ENCODE measurements at places on chromosomes 4 and X.

- no peak for DNase-seq
Measured at GRCh38 chrX:122279746-122280145, 904.3 kb upstream of the GRIA3 start.

DNA sequence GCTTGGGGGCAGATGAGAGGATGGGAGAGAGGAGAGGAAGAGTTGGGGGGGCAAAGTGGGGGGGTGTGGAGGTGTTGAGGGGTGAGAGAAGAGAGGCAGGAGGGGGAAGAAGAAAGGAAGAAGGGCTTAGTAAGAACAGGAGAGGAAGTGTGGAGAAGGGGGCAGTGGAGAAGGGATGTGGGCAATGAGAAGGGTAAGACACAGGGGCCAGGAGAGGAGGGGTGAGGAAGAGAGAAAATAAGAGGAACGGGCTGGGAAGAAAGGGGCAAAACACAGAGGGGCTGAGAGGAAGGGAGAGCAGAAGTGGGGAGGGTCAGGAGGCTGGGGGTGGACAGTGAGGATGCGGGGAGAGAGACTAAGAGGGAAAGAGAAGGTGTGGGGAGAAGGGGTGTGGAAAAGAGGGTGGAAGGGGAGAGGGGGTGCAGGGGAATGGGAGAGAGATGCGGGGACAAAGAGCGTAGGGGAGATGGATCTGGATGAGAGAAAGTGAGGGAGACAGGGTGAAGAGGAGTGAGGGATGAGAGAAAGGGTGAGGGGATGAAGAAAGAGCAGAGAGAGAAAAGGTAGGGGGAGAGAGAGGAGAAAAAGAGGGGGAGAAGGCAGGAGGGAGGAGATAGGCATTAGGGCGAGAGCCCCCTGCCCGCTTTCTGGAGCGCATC lies 12.9 kb downstream of the SH3KBP1 start:
- DNase-seq, result no peak

DNA sequence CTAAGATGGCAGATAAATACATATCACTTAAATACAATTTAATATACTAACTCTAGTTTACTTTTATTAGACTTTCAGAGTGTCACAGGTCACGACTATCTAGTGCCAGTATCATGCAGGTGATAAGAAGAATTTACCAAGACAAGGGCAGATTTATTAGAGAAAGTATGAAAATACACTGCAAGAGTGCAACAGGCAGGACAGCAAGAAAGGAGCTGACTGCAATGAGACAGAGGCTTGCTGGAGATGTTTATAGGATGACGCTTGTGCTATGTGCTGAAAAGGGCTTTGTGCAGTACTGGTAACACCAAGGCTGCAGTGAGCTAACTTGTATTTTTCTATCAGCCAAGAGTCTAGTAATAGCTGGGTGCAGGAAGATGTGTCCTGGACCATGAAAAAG lies 96.7 kb upstream of the QRFPR start:
- DNase-seq, result no peak

DNA sequence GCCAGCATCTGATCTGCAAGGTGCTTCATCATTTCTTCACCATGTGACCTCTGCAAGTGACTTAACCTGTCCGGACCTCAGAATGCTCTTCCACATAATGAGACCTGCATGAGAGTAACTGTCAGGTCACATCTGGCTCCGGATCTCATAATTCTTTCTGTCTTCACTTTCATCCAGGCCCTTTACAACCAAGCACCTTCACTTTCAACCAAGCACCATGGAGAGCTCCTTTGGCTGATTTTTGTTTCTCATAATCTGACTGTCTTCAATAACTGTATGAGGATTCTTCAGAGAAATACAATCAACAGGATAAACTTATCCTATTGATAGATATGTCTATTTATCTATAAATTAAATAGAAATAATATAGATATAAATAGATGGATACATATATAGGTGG lies 148.1 kb downstream of the VCX3A start:
- no peak for DNase-seq

DNA sequence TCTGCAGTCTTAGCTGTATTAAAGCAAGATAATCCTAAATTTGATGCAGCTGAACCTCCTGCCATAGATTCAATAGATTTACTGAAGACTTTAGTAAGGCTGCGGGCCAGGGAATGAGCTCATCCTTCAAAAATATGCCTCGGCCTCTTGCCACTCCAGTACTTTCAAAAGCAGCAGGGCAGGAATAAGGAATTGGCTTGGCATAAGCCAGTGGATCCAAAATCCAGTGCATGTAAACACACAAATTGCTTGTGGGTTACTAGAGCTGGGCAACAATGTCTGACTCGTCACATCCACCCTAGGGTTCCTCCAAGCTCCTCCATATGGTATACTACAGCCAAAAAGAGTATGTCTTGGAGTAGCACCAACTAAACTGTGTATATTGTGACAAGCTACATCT lies 165.0 kb downstream of the AMELX start:
- peak; percentile 81 for DNase-seq

DNA sequence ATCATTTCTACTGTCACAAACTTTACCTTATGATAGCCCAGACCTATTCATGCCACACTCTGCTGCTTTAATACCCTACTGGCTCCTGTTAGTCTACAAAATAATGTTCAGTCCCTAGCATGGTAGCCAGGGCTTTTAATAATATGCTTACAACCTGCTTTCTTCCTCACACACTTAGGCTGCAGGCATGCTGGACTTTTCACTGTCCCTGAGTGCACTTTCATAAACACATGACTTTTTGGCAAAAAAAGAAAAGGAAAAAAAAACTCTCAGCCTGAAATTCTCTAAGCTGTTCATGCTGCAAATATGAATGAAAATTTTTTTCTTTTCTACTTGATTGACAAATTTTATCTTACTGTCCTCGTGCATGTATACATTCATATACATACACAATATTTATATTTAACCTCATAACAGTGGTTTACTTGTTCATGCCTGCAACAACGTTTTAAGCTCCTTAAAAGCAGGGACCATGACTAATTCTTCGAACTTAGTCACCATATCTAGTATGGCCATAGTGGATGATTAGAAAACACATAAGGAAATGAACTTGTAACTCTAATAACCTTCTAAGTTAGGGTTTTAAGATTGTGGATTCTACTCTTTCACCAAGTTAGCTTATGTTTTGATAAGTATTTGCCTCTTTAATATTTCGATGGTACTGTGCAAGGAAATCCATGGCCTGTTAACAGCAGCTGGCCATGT lies 229.5 kb downstream of the SPCS3 start:
- DNase-seq, result no peak

DNA sequence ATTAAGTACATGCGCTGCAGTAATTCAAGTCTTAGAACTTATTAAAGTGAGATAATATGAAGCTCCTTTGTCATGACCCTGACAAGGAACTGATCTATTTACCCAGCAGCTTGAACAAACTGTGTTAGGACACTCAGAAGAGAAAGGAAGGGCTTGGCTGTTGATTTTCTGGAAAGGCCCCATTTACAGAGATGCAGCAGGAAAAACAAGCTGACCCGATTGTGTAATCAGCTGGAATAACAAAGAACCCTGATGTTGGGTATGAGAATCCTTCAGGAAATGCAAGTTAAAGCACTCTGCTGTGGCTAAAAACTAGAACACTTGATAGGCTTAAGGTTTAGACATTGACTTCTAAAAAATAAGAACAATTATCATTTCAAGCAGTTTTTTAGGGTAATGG lies 64.8 kb downstream of the TBC1D9 start:
- no peak for DNase-seq

GRCh38 chr4:158814636-158815330 lies 46.0 kb downstream of the FNIP2 start:
- no peak for DNase-seq

DNA sequence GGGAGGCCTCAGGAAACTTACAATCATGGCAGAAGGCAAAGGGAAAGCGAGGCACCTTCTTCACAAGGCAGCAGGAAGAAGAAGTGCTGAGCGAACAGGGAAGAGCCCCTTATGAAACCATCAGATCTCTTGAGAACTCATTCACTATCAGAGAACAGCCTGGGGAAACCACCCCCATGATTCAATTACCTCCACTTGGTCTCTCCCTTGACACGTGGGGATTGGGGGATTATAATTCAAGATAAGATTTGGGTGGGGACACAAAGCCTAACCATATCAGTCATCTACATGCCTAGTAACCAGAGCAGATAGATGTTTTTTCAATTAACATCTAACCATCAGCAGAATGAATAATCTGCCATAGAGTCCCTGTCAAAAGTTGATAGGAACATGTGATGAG lies 30.4 kb downstream of the FAM13A start:
- no peak for DNase-seq

- no peak for DNase-seq
Measured at GRCh38 chrX:124462931-124463330, 116.6 kb downstream of the SH2D1A start.

DNA sequence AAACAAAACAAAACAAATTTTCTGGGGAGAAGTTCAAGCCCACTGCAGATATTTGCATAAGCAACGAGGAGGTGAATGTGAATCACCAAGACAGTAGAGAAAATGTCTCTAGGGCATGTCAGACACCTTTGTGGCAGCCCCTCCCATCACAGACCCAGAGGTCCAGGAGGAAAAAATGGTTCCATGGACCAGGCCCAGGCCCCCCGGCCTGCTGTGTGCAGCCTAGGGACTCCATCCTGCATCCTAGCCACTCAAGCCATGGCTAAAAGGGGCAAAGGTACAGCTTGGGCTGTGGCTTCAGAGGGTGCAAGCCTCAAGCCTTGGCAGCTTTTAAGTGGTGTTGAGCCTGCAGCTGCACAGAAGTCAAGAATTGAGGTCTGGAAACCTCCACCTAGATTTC lies 54.0 kb downstream of the LPAR4 start:
- no peak for DNase-seq

DNA sequence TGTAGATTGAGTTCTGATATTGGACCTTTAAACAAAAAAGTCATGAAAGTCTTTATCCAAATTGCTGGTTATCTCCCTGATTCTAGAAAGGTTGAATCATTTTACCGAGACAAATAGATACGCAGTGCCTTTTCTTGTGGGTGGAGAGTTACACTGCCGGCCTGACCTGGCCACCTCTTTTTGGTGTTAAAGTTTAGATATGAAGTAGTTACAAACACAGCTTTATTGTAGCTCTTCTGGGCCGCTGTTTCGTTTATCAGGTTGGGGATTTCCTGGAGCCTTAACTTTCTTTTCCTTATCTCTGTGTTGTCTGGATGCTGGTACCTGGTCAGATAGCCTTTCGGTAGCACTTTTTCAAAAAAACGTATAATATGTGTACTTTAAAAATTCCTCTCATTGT lies 31.0 kb downstream of the FNIP2 start:
- no peak for DNase-seq

DNA sequence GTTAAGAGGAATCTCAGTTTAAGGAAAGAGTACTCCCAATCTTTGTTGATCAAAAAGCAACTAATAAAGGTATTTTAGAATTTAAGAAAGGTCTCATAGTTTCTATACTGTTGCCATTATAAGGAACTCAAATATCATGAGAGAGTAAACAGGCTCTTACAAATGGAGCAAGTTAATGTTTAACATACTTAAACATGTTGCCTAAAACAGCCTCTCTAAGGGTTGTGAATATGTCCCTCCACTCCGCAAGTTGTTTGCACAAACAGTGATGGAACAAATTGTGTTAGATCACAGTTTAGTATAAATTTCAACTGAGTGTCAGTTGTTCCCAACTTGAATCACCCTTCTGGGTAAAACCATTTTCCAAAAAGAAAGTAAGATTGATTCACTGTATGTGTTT lies 1678.3 kb downstream of the PCDH19 start:
- no peak for DNase-seq
